ENCODE measurements at places on chromosomes 2 and 18.

DNA sequence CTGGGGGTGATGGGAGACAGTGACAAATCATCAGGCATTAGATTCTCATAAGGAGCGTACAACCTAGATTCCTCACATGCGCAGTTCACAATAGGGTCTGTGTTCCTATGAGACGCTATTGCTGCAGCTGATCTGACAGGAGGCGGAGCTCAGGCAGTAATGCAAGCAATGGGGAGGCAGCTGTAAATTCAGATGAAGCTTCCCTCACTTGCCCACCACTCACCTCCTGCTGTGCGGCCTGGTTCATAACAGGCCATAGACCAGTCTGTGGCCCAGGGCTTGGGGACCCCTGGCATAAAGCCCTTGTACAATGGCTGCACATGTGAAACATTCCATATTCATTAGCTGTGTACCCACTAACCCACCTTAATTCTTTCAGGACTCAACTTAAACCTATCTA lies 18.0 kb downstream of the NMUR1 start:
- DNase-seq: no peak

- peak; percentile 27 for DNase-seq
Observed at GRCh38 chr2:233091595-233092375, 31.6 kb downstream of the INPP5D start.

- DNase-seq: no peak
Observed at GRCh38 chr2:79083597-79084251, 4.1 kb downstream of the REG1B start.

GRCh38 chr18:76619261-76619620 lies 124.2 kb upstream of the ZNF516 start:
- DNase-seq: no peak

GRCh38 chr2:45974762-45975408 lies 322.3 kb upstream of the EPAS1 start:
- no peak for DNase-seq
